ENCODE measurements at places on chromosomes 7 and 10.
A peak's percentile ranks its signal among the peaks of the same experiment; 100 is the strongest.

- no peaks in the 10 kb centered on the region for H3K27me3 ChIP-seq
- H3K4me3 ChIP-seq: no peak overlapping the region
- H3K27ac ChIP-seq: no peak overlapping the region
- peaks cover 10% of the 10 kb centered on the region for H3K4me1 ChIP-seq
Measured at GRCh38 chr7:99390941-99391602, 16.5 kb downstream of the ARPC1B start.

GRCh38 chr10:91023700-91024398, 103.0 kb upstream of the ANKRD1 start:
- no peak for DNase-seq
- H3K4me3 ChIP-seq: no peak overlapping the region
- peaks cover 2% of the 10 kb centered on the region for H3K4me1 ChIP-seq
- no peak overlapping the region for H3K27ac ChIP-seq
- H3K27me3 ChIP-seq: peaks cover 59% of the 10 kb centered on the region

DNA sequence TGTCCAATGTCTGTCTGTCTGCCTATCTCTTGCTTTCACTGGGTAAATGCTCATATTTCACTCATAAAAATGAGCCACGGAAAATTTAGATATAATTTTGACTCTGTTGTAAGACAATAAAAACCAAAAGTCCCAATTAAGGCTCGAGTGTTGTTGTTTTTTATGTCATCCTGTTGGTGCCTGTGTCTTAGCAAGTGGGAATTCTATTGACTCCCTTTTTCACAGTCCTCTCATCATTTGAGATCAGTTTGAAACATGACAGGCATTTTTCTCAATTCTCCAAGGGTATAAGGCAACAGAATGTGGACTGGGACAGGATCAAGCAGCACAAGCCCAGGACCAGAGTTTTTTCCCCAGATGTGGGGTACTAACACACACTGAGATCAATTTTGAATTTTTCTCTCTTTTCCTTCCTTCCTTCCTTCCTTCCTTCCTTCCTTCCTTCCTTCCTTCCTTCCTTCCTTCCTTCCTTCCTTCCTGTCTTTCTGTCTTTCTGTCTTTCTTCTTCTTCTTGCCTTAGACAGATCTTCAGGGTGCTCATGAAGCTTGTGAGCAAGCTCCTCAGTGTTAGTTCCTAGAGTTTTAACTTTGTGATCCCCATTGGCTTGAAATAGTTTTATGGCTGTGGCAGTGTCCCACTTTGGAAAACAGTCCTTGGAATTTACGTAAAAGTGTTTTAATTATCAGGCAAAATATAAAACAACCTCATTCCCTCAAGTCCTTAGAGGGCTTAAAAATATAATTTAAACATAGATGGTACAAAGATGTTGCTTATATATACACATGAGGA, 3.2 kb upstream of the NEUROD6 start:
- H3K27ac ChIP-seq: no peak overlapping the region
- DNase-seq: no peak
- H3K27me3 ChIP-seq: peaks cover 3% of the 10 kb centered on the region

DNA sequence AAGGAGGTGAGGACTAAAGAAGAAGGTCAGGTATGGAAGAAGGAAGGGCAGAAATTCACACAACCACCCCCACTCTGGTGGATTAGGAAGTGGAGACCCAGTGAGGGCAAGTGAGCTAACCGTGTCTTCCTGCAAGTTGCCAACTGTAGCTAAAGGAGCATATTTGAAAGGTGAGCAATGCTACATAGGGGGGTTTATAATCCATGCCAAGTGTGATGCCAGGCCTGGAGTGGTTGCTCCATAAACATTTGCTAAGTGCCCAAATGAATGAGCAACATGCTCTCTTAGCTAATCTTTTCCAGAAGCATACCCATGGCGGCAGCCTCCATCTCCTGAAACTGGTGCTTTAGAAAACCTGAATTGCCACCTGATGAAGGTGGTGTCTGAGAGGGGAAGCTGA, 121.6 kb downstream of the LRRC18 start:
- no peaks in the 10 kb centered on the region for H3K36me3 ChIP-seq
- no peak for DNase-seq
- H3K27ac ChIP-seq: no peak overlapping the region
- H3K4me1 ChIP-seq: no peaks in the 10 kb centered on the region

DNA sequence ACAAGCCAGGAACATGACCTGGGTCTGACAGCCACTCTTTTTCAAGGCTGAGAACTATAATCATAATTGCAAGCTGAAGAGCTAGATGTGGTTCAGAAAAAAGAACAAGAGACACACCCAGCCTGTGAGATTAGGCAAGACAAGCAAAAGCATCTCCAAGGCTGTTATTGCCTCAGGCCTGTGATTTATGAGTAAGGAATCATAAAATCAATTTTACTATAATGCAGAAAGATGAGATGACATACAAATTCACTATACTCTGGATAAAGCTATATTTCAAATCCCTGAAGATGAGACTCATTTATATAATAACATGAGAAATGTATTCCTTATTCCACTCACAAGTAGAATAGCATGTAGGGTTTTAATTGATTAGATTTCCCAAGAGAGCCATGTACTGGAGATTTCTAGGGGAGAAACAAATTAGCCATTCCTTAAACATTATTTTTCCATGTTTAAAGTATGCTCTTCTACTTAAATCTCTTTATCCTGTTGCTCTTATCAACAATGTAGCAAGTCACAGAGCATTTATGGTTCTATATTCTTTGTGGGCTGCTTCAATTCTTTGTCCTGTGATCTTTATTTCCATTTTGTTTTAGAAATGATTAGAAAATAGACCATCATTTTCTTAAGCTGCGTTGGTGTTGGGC, 47.4 kb downstream of the FHIP2A start:
- no peak overlapping the region for H3K4me3 ChIP-seq
- H3K4me1 ChIP-seq: no peaks in the 10 kb centered on the region

DNA sequence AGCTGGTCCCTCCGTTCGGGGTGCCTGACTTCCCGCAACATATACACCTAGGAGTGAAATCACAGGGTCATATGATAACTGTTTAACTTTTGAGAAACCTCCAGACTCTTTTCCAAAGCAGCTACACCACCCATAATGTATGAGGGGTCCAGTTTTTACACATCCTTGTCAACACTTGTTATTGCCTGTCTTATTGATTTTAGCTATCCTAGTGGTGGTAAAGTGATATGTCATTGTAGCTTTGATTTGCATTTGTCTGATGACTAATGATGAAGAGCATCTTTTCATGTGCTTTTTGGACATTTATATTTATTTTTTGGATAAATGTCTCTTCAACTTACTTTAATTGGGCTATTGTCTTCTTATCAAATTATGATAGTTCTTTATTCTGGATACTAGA, 29.0 kb downstream of the SND1 start:
- H3K36me3 ChIP-seq: peaks cover 49% of the 10 kb centered on the region
- no peaks in the 10 kb centered on the region for H3K27me3 ChIP-seq
- no peak for DNase-seq
- H3K4me1 ChIP-seq: peaks cover 39% of the 10 kb centered on the region
- no peak overlapping the region for H3K4me3 ChIP-seq
- no peak overlapping the region for H3K27ac ChIP-seq

DNA sequence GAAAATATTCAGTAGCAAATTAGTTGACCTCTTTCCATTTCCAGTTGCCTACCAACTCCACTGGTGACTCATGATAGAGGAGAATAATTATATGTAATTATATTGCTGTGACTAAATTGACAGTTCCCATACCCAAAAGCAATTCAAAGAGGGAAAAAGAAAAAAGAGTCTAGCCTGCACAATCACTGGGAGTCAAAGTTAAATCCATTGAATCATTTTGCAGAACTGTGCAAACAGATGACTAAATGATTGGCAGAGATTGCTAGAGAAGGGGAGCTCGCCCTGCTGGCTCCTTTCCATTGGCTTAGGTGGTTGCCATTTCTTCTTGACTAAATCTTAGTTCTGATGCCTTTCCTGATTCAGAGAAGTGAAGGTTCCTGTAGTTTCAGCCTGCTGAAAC, 1228.6 kb upstream of the SORCS1 start:
- no peaks in the 10 kb centered on the region for H3K27me3 ChIP-seq
- H3K36me3 ChIP-seq: no peaks in the 10 kb centered on the region
- no peak overlapping the region for H3K27ac ChIP-seq
- H3K4me3 ChIP-seq: no peak overlapping the region
- no peak for DNase-seq

GRCh38 chr10:48206482-48207250, 67.8 kb downstream of the FRMPD2 start:
- no peaks in the 10 kb centered on the region for H3K36me3 ChIP-seq
- H3K27me3 ChIP-seq: no peaks in the 10 kb centered on the region
- no peak overlapping the region for H3K27ac ChIP-seq

DNA sequence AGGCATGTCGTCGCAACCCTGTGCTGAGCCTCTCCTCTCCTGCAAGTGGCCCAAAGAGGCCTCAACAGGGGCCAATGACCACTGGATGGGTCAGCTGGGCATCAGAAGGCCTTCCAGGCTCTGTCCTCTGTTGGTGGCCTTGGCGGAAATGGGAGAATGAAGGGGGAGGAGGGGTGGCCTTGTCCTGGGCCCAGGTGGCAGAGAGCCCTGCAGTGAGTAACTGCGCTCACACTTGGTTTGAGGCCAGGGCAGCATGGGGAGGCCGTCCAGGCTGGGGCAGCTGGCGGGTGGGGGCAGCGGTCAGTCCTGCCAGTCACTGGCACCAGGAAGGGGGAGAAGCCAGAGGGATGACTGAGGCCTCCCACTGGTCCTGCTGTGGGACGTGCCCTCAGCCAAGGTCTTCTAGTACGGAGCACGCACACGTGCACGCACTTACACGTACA, 59.8 kb downstream of the LHPP start:
- H3K4me3 ChIP-seq: no peak overlapping the region
- no peak overlapping the region for H3K27ac ChIP-seq
- peaks cover 2% of the 10 kb centered on the region for H3K27me3 ChIP-seq

GRCh38 chr7:155947051-155947450, 134.8 kb upstream of the SHH start:
- H3K36me3 ChIP-seq: no peaks in the 10 kb centered on the region
- no peak for DNase-seq
- H3K27me3 ChIP-seq: peaks cover 8% of the 10 kb centered on the region
- peaks cover 10% of the 10 kb centered on the region for H3K4me1 ChIP-seq

GRCh38 chr7:77338883-77339629, 77.1 kb downstream of the GSAP start:
- H3K4me1 ChIP-seq: peaks cover 14% of the 10 kb centered on the region
- no peaks in the 10 kb centered on the region for H3K36me3 ChIP-seq
- DNase-seq: no peak
- H3K27ac ChIP-seq: no peak overlapping the region

GRCh38 chr7:90709501-90710465, 113.7 kb downstream of the CDK14 start:
- DNase-seq: no peak
- no peaks in the 10 kb centered on the region for H3K36me3 ChIP-seq
- H3K4me3 ChIP-seq: no peak overlapping the region
- H3K4me1 ChIP-seq: no peaks in the 10 kb centered on the region
- H3K27ac ChIP-seq: no peak overlapping the region
- no peaks in the 10 kb centered on the region for H3K27me3 ChIP-seq

DNA sequence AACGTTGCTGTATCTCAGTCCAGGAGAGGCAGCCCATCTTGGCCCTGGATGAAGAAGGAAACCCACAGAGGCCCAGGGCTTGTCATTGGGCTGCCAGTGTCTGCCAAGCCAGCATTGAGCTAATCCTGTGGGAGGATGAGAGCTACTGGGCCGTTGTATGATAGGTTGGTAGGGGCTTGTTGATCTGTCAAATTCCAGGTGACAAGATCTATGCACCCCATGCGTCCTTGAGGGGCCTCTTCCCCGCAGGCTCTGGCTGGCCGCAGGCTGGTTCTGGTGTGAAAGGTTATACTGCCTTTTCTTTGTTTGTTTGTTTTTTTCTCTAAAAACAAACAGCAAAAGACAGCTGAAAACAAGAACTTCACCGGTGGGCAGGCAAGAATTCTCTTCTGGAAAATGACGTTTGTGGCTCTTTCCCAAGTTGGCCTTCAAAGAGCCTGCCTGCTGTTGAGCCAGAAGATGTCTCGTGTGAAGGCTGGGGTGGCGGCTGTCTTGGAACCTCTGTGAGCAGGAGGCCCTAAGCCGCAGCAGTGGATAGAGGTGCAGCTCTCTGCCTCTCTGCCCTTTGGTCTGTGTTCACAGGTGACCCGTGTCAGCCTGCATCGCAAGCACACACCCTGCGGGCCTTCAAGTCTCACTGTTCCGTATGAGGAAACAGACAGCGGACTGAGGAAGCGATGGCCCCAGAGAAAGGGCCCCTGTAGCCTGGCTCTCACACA, 23.3 kb downstream of the CYP17A1 start:
- peaks cover 21% of the 10 kb centered on the region for H3K36me3 ChIP-seq
- DNase-seq: no peak
- peaks cover 14% of the 10 kb centered on the region for H3K4me1 ChIP-seq
- no peak overlapping the region for H3K4me3 ChIP-seq

GRCh38 chr10:99329304-99329553, at the start of gene CNNM1:
Gene CNNM1, plus strand, starts transcription at chr10:99329356. Its CDS starts 32 bp downstream, at chr10:99329388.
- no peaks in the 10 kb centered on the region for H3K4me1 ChIP-seq
- no peaks in the 10 kb centered on the region for H3K36me3 ChIP-seq
- H3K27me3 ChIP-seq: peaks cover 36% of the 10 kb centered on the region
- H3K27ac ChIP-seq: no peak within 1 kb of the TSS
- peak; percentile 14 for DNase-seq
- H3K4me3 ChIP-seq: peak within 1 kb of the TSS; percentile 45

- peaks cover 32% of the 10 kb centered on the region for H3K27me3 ChIP-seq
- H3K36me3 ChIP-seq: no peaks in the 10 kb centered on the region
- H3K27ac ChIP-seq: no peak overlapping the region
- DNase-seq: peak; percentile 21
Measured at GRCh38 chr7:150962553-150963399, 15.3 kb downstream of the KCNH2 start.

GRCh38 chr7:151448261-151449252, 8.6 kb upstream of the CRYGN start:
- no peaks in the 10 kb centered on the region for H3K36me3 ChIP-seq
- H3K27me3 ChIP-seq: peaks cover 6% of the 10 kb centered on the region
- peak overlapping the region; percentile 54 for H3K4me3 ChIP-seq
- peak; percentile 64 for DNase-seq

- no peak overlapping the region for H3K27ac ChIP-seq
- no peaks in the 10 kb centered on the region for H3K36me3 ChIP-seq
- DNase-seq: no peak
- no peaks in the 10 kb centered on the region for H3K27me3 ChIP-seq
- no peaks in the 10 kb centered on the region for H3K4me1 ChIP-seq
- H3K4me3 ChIP-seq: no peak overlapping the region
Measured at GRCh38 chr10:78194539-78195402, 161.1 kb downstream of the RPS24 start.

- H3K4me1 ChIP-seq: no peaks in the 10 kb centered on the region
- H3K4me3 ChIP-seq: no peak overlapping the region
- no peak overlapping the region for H3K27ac ChIP-seq
Measured at GRCh38 chr7:47474211-47474936, 107.5 kb downstream of the TNS3 start.

Data from T-helper 2 cell treated with Interferon-gamma antibody and Interleukin-4, amounts not matched to agents 5 μg/mL and 100 μg/mL, for 36 hours (primary cell).